ENCODE measurements at places on chromosomes 6 and 20.

DNA sequence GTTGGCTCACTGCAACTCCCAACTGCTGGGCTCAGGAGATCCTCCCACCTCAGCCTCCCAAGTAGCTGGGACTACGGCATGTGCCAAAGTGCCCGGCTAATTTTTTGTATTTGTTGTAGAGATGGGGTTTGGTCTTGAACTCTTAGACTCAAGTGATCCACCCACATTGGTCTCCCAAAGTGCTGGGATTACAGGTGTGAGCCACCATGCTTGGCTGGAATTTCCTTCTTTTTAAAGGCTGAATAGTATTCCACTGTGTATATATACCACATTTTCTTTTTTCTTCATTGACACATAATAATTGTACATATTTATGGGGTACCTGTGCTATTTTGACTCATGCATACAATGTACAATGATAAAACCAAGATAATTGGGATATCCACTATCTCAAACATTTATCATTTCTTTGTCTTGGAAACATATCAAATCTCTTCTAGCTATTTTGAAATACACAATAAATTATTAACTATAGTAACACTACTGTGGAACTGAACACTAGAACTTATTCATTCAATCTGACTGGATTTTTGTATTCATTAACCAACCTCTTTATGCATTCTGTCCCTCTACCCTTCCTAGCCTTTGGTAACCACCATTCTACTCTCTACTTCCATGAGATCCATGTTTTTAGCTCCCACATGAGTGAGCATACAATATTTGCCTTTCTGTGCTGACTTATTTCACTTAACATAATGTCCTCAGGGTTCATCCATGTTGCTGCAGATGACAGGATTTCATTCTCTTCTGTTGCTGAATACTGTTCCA lies 7.8 kb downstream of the MDC1 start:
- DNase-seq = no peak

- DNase-seq = no peak
Observed at GRCh38 chr6:28002161-28002560, 45.1 kb downstream of the OR2B6 start.

GRCh38 chr6:44442236-44442635 lies 54.7 kb downstream of the CDC5L start:
- no peak for DNase-seq

DNA sequence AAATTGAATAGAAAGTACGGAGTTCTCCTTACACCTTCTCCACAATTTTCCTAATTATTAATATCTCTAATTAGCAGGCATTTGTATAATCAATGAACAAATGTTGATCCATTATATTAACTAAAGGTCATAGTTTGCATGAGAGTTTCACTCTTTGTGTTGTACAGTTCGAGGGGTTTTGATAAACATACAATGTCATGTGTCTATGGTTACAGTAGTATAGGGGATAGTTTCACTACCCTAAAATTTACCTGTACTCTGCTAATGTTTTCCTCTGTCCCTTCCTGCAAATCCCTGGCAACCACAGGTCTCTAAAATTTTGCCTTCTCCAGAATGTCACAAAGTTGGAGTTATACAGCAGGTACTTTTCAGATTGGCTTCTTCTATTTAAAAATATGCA lies 1199.8 kb upstream of the GJE1 start:
- no peak for DNase-seq

DNA sequence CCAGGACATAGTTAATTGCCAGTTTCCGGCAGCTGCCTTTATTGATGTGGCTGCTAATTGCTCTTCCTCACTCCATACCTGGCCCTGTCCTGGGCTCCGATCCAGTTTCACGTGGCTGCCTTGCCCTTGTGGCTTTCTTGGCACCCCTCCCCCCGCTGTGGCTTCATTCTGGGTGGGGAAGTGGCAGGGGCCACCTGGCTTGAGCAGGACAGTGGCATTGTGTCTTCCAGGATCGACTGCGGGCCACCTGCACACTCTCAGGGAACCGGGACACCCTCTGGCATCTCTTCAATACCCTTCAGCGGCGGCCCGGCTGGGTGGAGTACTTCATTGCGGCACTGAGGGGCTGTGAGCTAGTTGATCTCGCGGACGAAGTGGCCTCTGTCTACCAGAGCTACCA lies 10.8 kb downstream of the MAVS start:
- no peak for DNase-seq

DNA sequence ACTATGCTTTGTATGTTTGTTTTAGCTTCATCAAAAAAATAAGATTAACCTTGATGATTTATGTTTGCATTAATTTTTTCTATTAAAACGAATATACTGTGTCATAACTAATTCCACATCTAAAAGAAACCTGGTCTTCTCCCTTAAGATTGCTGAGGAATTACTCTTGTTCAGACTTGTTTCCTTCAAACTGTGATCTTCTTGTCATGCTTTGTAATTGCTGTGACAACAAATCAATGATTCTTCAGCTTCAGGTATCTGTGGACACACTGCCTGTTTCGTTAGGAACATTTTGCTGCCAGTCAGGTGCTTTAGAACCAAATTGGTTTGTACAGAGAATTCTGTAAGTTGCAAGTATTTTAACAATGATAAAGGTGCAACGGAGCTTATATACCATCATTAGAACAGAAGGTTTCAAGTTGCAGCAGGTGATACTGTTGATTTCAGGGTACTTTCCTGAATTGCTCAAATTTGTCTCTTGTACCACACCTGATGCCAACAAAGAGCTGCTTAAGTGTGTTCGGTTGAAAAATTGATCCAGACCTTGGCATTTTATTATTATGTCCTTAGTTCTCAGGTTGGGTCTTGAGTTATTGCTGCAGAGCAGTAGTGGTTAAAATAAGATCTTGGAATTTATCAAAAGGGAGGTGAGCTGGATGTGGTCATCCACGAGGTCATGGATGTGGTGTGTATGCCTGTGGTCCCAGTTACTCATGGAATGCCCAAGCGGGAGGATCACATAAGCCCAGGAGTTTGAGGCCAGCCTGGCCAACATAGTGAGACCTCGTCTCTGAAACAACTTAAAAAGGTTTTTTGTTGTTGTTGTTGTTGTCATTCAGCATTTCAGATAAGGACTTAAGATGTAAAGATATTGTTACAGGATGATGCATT lies 19.5 kb downstream of the SYTL3 start:
- no peak for DNase-seq

GRCh38 chr6:2103765-2104523 lies 141.5 kb downstream of the GMDS start:
- DNase-seq = no peak

- no peak for DNase-seq
Observed at GRCh38 chr20:13142143-13142542, 78.9 kb upstream of the ISM1 start.

DNA sequence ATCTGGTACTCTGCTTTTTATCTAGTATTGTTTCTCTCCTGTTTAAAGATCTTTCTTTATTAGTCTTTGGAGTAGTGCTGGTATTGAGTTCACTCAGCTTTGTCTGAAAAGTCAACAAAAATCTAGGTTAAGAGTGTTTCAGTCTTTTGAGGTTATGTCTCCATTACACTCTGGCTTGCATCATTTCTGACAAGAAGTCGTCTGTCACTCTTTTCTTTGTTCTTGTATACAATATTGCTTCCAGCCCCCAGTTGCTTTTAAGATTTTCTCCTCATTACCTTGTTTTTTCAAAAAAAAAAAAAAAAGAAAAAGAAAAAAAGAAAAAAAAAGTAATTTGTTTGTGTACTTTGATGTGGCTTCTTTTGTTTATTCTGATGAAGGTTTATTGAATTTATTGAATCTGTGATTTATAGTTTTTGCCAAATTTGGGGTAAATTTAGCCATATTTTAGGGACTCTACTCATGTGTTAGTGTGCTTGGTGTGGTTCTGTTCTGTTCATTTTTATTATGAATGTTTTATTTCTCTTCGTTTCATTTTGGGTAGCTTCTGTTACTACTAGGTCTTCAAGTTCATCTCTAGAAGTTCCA lies 408.9 kb downstream of the CDKAL1 start:
- no peak for DNase-seq

GRCh38 chr20:30284281-30284905 lies 973.1 kb upstream of the DEFB115 start:
- no peak for DNase-seq

GRCh38 chr6:168368936-168369335 lies 49.4 kb upstream of the DACT2 start:
- DNase-seq = no peak

- no peak for DNase-seq
Observed at GRCh38 chr6:99349171-99350141, at the start of gene FAXC. Gene FAXC, minus strand, starts transcription at chr6:99349674. Its CDS starts 302 bp downstream, at chr6:99349372.

DNA sequence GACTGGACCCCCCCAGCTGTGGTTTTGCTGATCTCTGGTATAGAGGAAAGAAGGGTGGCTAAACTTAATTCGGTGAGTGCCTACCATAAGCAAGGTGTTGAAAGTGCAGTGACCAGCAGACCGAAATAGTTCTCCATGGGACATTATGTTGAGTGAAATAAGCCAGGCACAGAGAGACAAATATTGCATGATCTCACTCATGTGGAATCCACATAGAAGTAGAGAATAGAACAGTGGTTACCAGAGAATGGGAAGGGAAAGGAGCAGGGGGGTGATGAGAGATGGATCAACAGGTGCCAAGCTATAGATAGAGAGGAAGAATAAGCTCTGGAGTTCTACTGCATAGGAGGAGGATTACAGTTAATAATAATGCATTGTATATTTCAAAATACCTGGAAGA lies 9.7 kb upstream of the GCNT2 start:
- no peak for DNase-seq

DNA sequence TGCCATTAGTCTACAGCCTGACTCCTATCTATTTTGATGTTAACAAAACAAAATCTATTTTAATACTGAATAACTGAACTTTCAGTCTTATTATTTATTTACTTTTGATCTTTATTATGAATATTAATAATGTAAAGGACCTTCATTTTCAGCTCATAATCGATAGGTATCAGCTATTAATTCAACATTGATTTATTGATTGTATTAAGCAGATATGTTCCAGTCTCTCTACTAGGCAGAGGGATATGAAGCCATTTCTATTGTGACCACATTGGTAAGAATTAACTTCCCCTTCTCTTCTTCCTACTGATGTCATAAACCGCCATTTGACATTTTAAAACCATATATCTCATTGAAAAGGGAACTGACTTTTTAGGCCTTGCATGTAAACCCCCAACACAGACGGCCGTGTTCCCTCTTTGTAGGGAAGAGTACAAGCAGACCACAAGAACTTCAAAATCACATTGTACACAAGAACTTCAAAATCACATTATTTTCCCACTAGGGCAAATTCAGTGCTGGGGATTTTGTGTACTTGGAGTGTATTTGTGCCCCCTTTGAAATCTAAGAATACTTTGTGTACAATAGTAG lies 69.5 kb upstream of the FABP7 start:
- DNase-seq = no peak

- no peak for DNase-seq
Observed at GRCh38 chr6:46296586-46296985, 125.8 kb upstream of the ENPP5 start.

GRCh38 chr6:106804346-106805335 lies 169.9 kb downstream of the CD24 start:
- DNase-seq = no peak

DNA sequence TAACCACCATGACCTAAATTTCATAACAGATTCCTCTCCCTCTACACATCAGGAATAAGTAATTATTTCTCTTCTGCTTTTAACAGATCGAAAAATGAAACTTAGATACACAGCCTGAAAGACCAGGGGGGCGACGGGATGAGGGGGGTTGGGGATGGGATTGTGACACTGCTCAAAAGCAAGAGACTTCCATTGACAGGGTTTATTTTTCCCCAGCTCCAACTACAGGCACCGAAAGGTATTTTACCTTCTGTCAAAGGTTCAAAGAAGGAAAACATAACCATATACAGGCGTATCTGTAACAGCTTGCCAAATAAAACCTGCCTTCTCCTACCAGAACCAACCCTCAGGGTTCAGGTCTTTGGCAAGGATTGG lies 1.3 kb downstream of the EPHA7 start:
- DNase-seq = no peak

- DNase-seq = no peak
Observed at GRCh38 chr20:631101-631500, 21.0 kb upstream of the TCF15 start.

GRCh38 chr6:48825501-48826151 lies 637.4 kb downstream of the MMUT start:
- DNase-seq = no peak

DNA sequence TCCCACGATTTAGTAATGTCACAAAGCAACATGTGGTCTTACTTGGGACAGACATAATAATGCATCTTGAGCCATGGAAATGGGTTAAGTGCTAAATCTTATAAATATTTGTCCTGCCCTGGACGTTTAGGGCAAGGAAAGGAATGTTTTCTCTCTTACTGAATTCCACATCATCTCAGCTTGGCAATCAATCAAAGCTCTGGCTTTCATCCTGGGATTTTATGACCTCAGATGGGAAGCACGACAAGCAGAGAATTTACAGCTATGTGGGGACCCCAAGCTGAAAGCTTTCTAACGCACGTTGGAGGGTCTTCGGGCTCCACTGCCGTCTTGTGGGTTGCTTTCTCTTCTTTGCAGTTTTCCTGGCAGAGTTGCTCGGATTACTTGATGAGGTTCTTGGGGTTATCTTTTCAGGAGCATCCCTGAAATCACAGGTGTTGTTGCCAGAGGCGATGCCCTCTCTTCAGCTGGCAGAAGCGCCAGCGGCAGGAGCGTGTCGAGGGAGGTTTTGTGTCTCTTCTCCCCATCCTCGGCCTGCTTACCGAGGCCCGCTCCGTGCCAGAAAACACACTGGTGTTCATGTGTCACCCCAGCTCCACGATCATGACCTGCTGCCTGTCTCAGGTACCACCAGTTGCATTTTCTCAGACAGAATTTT lies 73.4 kb upstream of the FRMD1 start:
- no peak for DNase-seq

GRCh38 chr6:85470023-85470410 lies 20.1 kb downstream of the NT5E start:
- no peak for DNase-seq
